ENCODE measurements at places on chromosomes 1 and 21.

GRCh38 chr1:10252508-10252907 lies 42.1 kb downstream of the KIF1B start:
- no peak for DNase-seq

GRCh38 chr1:115160728-115161127 lies 71.4 kb upstream of the TSPAN2 start:
- no peak for DNase-seq

- peak; percentile 79 for DNase-seq
These were observed 12.1 kb upstream of the GJB5 start for GRCh38 chr1:34742667-34743270.

DNA sequence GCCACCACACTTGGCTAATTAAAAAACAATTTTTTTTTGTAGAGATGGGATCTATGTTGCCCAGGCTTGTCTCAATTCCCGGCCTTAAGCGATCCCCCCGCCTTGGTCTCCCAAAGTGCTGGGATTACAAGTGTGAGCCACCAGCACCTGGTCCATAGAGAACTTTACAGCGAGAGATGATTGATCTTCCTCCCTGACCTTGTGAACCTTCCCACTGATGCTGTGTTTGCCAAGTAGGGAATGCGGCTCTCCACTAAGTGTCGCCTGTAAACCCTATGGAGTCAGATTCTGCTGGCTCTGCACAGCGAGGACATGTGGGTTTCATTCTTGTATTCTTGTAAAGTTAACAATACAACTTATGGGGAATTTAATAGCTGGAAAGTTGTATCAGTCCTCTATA lies 81.3 kb upstream of the LYST start:
- DNase-seq: no peak

- DNase-seq: no peak
These were observed 1.3 kb upstream of the RCC2 start for GRCh38 chr1:17440827-17441168.

DNA sequence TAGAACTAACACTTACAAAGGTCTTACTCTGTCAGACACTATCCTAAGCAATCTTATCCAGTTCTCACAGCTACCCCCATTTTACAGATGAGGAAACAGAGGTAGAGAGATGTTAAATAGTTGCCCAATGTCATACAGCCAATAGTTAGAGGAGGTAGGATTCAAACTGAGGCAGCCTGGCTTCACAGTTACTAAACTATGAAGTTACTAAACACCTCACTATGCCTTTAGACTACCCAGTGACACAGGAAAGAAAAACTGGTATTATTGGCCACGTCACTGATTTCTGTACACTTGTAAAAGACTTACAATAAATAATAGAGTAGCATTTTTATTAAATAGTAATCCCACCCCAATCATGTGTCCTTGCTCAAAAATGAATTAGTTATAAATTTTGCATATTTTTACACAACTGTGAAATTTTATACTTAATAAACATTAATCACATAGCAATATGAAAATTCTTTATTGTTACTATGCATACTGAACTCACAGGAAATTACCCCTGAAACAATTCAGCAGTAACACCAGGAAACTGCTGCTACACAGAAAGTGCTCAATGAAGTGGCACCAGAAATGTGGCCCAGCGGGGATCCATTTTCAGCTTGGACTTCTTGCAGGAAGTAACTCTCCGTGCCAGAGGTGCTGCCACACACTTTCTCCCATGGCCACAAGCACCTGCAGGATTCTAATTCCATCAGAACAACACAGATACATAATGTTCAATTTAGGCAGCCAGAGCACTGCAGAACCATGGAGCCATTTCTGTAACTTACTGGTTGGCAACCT lies 69.4 kb downstream of the VAV3 start:
- DNase-seq: no peak

- DNase-seq: no peak
These were observed 5.3 kb upstream of the ID3 start for GRCh38 chr1:23564529-23565122.

DNA sequence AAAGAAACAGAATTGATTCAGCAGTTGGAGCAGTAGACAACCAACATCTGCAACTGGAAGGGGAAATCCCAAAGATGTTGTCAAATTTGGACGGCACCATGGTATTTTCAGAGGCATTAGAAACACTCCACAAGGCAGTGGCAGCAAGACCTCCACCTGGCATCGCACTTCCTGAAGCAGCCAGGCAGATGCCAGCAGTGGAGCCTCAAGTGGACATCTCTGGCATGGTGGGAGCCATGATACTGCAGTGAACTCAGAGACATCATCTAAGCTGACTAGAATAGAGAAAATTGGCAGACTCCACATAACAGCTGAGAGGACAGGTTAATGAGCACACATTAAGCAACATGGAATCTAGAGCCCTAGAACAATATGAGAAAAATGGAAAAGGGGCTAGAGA lies 33.9 kb upstream of the RGS8 start:
- peak; percentile 21 for DNase-seq

DNA sequence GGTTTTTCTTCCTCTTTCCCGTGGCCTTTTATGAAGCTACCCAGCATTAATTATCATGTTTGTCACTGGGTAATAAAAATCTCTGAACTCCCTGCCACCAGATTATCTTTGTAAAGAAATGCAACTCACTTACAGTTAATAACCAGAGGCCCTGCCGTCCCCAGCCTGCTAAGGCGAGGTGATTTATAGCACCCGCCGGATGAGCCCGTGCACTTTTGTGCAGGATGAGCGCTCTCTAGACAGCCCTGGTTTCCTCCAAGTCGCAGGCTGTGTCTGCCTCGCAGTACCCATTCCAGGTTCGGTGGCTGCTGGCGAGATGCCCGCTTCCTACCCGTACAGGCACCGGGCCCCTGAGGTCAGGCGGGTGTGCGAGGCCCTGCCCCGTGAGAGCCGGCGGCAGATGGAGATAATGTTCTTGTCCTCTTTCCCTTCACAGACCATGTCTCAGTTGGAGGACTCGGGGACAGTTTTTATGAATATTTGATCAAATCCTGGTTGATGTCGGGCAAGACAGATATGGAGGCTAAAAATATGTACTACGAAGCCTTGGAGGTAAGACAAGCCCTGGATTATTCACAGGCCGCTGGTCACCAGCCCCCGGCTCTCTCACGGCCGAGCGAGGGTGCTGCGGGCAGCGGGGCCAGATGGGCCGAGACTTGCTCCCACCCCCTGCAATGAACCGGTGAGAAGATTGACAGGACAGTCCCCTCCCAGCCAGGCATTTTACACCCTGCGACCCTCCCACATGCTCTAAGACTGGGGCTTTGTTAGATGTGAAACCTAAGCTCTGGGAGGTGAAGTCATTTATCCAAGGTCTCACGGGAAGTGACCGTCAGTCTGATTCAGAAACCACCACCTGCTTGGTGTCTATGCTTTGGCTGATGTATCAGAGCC lies 28.5 kb upstream of the SELENON start:
- DNase-seq: peak; percentile 44

- DNase-seq: no peak
These were observed 1.2 kb upstream of the UBAP2L start for GRCh38 chr1:154219541-154219940.

DNA sequence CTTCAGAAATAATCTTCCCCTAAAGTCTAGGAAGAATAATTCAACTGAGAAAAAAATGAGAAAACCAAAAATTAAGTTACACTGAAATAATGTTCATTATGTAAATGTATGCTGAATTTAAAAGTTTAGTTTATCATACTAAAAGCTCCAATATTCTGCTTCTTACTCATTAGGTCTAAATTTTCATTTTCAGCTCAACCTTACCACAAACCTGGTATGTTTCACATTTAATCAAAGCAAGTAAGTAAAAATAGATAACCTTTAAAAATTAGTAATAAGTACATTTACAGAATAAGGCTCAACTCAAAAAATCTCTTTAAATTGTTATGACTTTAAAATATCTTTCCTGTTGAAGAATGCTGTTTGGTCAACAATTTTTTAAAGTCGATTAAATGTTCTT lies 15.0 kb downstream of the BTG3 start:
- DNase-seq: no peak

DNA sequence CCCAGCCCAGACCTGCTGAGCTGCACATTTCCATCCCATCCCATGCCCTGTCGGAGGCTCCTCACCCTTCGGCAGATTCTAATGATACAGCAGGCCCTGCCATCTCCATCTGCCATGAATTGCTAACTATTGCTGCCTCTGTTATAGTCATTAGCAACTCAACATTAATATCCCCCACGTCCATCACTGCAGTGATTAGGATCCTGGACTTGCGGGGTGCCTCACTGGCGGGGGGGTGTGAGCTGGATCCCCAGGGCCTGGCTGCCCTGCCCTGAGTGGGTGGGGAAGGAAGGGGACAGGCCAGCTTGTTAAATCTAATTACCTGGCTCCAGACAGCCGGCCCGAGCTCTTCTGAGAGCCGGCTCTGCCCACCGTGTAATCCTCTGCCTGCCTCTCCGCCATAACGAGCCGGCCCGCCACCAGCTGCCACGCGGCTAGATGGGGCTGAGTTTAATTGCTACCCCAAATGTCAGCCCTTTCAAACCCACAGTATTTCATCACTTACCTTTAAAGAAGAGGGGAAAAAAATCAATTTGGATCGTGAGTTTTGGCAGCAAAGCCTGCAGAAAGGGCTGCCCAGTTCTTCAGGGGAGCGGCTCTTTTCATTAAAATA lies 227.3 kb upstream of the CSF3R start:
- DNase-seq: no peak

DNA sequence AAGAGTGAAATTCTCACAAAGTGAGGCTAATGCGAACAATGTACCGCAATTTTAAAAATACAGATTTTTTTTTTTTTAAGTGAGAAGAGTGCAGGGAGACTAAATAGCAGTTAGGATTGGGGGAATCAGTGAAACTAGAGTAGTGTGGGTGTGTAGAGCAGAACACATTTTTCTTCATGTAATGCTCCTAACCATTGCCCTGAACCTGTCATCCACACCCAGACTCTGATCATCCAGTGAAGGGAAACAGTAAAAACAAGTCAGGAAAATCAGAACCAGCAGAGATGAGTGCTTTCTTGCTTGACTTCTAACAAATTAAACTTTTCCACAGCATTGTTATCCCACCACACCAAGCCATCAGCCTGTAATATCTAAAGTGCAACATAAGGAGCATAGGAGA lies 9.1 kb downstream of the CADM3 start:
- no peak for DNase-seq

- peak; percentile 5 for DNase-seq
These were observed 32.8 kb upstream of the DNASE2B start for GRCh38 chr1:84365225-84366221.

- no peak for DNase-seq
These were observed 46.6 kb downstream of the CRB1 start for GRCh38 chr1:197314682-197315081.

DNA sequence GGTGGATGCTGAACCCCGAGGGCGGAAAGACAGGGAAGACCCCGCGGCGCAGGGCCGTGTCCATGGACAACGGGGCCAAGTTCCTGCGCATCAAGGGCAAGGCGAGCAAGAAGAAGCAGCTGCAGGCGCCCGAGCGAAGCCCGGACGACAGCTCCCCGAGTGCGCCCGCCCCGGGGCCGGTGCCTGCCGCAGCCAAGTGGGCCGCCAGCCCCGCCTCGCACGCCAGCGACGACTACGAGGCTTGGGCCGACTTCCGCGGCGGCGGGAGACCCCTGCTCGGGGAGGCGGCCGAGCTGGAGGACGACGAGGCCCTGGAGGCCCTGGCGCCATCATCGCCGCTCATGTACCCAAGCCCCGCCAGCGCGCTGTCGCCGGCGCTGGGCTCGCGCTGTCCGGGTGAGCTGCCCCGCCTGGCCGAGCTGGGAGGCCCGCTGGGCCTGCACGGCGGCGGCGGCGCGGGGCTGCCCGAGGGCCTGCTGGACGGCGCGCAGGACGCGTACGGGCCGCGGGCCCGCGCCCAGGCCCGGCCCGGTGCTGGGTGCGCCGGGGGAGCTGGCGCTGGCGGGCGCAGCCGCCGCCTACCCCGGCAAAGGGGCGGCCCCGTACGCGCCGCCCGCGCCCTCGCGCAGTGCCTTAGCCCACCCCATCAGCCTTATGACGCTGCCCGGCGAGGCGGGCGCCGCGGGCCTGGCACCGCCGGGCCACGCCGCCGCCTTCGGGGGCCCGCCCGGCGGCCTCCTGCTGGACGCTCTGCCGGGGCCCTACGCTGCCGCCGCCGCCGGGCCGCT lies 20.7 kb downstream of the FOXO6 start:
- peak; percentile 38 for DNase-seq

DNA sequence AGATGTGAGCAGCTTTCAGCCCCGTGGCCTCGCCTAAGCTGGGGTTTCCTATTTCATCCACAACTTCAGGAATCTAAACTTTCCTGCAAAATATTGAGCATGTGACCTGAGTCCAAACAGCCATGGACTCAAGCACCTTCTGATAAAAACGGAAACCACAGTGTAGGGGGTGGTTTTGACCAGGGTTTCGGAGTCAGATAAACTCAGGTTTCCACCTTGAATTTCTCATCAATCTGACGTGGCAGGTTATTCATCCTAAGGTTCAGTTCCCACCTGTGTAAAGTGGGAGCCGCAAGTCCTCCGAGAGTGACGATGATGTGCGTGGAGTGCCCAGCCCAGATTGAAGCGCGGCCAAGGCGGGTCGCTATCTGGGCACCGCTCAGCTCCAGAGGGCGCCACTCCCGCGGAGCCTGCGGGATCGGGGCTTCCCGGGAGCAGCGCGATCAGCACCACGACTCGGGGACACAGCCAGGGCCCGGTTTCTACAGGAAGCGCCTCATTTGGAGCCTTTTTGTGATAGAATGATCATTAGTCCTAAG lies 871 bp upstream of the ETS2 start:
- peak; percentile 71 for DNase-seq

GRCh38 chr1:22932803-22933470 lies 39.7 kb downstream of the LACTBL1 start:
- DNase-seq: no peak

DNA sequence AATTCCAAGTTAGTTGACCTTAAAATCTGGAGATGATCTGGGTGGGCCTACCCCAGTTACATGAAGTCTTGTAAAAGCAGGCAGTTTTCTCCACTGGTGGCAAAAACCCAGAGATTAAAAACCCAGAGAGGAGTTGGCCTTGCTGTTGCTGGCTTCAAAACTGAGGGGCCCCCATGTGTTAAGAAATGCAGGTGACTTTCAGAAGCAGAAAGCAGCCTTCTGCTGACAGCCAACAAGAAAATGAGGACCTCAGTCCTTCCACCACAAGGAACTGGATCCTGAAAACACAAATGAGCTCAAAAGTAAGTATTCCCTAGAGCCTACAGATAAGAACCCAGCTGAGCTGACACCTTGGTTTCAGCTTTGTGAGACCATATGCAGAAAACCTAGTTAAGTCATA lies 343.7 kb upstream of the ZRANB2 start:
- DNase-seq: no peak

DNA sequence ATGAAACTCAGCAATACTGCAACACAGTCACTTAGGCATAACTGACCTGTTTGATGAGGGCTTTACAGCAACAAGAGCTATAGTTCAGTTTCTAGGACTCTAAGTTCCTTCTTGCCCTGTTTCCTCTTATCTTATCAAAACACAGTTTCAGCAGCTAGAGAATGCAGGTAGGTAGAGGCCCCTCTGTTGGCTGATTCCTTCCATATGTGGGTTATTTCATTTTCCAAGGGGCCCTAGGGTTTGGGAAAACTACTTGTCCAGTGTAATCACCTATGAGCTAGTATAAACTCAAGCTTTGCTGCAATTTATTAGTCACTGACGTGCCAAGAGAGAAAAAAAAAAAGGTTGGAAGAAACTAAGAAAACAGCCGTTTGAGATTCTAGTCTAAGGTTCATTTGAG lies 607.7 kb upstream of the USP24 start:
- DNase-seq: no peak

- DNase-seq: peak; percentile 50
These were observed 4.5 kb downstream of the HSPB7 start for GRCh38 chr1:16013220-16013907.

GRCh38 chr1:169623132-169623926 lies 6.6 kb downstream of the SELP start:
- no peak for DNase-seq
